Cerebellar nuclear complex (tissue), 1 donor: ENCODE measurements at places on chromosomes 2 and 18.

- DNase-seq: no peak
Observed at GRCh38 chr2:182545420-182546167, 118.8 kb upstream of the PDE1A start.

DNA sequence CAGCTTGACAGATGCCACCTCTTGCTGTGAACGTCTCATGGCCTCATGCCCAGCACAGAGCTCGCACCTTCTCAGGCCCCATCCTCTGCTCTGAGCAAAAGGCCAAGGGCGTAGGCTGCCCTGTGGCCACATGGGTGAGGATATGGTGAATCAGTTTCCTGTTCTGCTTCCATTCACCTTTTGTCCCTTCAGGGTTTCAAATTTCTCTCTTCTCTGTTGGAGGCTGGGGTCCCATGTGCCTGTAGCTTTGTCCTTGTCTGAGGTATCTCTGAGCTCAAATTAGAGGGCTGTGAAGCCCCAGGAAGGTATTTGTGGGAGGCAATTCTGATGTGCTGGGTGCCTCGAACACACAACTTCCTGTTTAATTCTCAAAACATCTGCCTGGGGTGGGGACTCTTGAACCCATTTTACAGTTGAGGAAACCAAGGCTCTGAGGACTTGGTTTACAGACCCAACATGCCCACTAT is 29.0 kb downstream of the ZAP70 start:
- DNase-seq: no peak

DNA sequence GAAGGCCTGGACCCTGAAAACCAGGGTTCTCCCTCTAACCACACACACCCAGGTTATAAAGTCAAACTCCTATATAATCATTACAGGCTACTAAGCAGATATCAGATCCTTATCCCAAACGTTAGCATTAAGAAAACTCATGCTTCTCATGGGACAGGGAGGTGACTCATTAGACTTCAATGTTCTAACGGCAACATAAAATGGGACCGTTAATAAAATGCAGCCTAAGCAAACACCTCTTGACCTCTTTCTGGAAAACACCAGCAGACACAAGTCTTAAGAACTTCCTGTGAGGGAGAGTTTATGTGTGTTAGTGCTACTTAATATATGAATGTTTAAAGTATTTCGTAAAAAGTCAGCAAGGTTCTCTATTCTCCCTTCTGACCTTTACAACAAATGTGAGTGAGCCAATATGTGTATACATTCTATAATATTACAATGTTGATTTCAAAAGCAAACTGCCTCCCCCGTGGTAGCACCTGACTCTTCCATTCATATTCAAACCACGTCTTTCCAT is 31.7 kb downstream of the LPIN2 start:
- DNase-seq: no peak

DNA sequence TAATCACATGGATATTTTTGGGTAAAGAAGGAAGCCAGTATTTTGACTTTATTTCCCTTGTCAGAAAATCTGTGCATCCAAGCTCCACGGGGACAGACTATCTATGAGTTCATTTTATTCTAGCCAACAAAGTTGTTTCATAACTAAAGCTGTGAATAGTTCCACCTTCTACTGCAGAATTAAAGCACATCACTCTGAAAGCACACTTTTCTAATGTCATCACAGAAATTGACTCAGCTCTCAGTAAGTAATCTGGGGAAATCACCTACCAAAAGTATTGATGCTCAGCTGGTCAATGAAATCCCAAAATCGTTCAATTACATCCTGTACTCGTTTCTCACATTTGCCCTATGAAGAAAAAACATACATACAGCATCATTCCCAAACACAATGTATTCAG is 19.1 kb downstream of the IAH1 start:
- no peak for DNase-seq

DNA sequence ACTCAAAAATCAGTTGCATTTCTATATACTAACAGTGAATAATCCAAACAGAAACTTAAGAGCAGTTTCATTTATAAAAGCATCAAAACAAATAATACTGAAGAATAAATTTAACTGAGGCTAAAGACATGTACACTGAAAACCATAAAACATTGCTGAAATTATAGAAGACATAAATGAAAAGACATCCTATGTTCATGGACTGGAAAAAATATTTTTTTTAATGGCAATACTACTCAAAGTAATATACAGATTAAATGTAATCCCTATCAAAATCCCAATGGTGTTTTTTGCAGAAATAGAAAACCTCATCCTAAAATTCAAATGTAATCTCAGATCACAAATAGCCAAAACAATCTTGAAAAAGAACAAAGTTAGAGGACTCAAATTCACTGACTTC is 28.6 kb downstream of the ROCK1 start:
- no peak for DNase-seq
